Activated CD8-positive, alpha-beta T cell treated with anti-CD3 and anti-CD28 coated beads, Interleukin-2, amount 10 ng/mL, durations not matched to agents 7 days and 5 days (primary cell): ENCODE measurements at places on chromosomes 13 and 19. TPM values are rescaled to one million over a fixed set of nuclear protein-coding genes. Genes with fewer than 3 reads are reported as not detected.

DNA sequence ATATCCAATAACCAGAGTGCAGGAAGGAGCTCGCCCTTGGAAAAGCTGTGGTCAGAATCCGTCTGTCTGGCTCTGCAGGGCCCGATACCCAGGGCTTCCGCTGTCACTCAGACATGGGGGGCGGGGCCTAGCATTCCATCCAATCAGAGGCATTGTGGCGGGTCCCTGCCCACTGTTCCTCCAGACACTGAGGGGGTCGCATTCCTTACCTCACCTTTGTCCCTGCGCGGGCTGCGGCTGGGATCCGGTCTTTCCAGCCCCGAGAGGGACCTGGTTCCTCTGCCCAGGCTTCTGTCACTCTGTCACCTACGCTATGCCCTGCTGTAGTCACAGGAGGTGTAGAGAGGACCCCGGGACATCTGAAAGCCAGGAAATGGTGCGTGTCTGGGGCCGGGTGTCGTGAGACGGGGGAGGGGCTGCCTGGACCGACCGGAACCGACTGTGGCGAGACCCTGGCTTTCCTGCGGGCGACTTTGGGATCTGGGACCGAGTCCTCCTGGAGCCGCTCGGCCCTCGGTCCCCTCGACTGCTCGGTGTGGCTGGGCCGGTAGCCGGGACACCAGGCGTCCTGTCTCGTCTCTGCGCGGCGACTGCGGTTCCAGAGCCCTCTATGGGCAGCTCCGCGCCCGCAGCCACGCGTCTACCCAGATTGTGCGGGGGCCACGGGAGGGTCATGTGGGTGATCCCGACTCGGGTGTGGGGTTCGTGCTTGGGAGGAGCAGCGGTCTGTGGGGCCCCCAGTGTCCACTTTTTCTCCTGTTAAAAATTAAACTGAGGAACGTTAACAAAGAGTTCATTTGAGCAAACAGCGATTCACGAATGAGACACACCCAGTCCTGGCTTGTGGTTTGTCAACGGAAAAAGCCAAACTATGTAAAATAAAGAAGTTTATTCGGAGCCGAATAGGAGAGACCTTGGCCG lies at the start of gene ZNF69:
TSS of gene ZNF69 (plus strand) at position 172 of the 921 bp plus-strand sequence. CDS start at position 314, 142 bp downstream.
- peaks cover 7% of the 10 kb centered on the region for H3K36me3 ChIP-seq
- H3K4me3 ChIP-seq, result peak within 1 kb of the TSS; percentile 81
- DNase-seq, result peak; percentile 71
- H3K4me1 ChIP-seq, result peaks cover 21% of the 10 kb centered on the region
- peaks cover 7% of the 10 kb centered on the region for H3K27me3 ChIP-seq

DNA sequence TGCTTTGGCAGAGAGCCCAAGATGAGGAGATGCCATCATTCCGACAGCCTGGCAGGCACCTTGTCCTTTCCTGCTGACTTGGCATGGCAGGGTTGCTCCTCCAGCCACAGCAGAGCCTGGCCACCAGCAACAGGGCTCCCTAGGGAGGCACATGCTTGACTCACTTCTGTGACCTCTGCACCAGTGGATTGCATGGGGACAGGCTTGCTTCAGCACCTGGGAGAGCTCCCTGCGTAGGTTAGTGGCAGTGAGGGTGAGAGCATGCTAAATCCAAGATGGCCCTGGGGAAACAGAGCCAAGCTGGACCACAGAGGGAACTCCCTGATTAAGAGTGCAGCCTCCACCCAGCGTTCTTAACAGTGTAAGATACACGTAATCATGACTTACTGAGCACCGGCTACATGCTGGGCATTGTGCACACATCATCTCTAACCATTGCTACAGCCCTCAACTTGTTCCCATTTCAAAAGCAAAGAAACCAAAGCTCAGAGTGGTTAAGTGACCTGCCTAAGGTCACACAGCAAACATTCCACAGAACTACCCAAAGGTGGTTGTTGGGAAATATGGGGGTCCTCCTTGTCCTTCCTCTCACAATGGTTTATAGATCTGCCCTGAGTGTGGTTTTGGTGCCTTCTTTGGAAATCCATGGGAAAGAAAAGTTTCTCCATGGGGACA lies 116.6 kb upstream of the UQCRFS1 start:
- H3K36me3 ChIP-seq, result no peaks in the 10 kb centered on the region
- DNase-seq, result peak; percentile 33
- no peak overlapping the region for H3K27ac ChIP-seq
- no peaks in the 10 kb centered on the region for H3K4me1 ChIP-seq

DNA sequence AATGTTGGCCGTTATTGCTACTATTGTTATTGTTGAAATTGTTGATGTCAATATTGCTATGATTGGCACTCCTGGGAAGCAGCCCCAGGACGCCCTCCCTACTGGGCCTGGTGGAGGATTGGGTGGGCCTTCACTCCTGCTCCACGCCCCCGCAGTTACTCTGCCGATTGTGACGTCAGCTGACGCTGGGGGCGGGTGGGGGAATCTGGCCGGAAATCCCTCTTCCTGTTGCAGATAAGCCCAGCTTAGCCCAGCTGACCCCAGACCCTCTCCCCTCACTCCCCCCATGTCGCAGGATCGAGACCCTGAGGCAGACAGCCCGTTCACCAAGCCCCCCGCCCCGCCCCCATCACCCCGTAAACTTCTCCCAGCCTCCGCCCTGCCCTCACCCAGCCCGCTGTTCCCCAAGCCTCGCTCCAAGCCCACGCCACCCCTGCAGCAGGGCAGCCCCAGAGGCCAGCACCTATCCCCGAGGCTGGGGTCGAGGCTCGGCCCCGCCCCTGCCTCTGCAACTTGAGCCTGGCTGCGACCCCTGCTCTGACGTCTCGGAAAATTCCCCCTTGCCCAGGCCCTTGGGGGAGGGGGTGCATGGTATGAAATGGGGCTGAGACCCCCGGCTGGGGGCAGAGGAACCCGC lies at the start of gene ETV2:
TSS of gene ETV2 (plus strand) at position 231 of the 637 bp plus-strand sequence. CDS start 716 bp downstream, outside the sequence.
- H3K36me3 ChIP-seq, result peaks cover 11% of the 10 kb centered on the region
- peaks cover 40% of the 10 kb centered on the region for H3K4me1 ChIP-seq
- peak within 1 kb of the TSS; percentile 78 for H3K4me3 ChIP-seq
- H3K27me3 ChIP-seq, result no peaks in the 10 kb centered on the region
- DNase-seq, result peak; percentile 77

GRCh38 chr19:5664515-5664914 lies 15.8 kb downstream of the MICOS13 start:
- H3K4me1 ChIP-seq, result peaks cover 14% of the 10 kb centered on the region
- no peak overlapping the region for H3K4me3 ChIP-seq
- H3K36me3 ChIP-seq, result peaks cover 69% of the 10 kb centered on the region
- H3K27me3 ChIP-seq, result no peaks in the 10 kb centered on the region
- no peak overlapping the region for H3K27ac ChIP-seq
- no peak for DNase-seq

GRCh38 chr19:19540715-19541515 lies 2.9 kb downstream of the CILP2 start:
- peak overlapping the region; percentile 59 for H3K4me3 ChIP-seq
- peaks cover 13% of the 10 kb centered on the region for H3K27me3 ChIP-seq
- peaks cover 30% of the 10 kb centered on the region for H3K4me1 ChIP-seq
- no peaks in the 10 kb centered on the region for H3K36me3 ChIP-seq

DNA sequence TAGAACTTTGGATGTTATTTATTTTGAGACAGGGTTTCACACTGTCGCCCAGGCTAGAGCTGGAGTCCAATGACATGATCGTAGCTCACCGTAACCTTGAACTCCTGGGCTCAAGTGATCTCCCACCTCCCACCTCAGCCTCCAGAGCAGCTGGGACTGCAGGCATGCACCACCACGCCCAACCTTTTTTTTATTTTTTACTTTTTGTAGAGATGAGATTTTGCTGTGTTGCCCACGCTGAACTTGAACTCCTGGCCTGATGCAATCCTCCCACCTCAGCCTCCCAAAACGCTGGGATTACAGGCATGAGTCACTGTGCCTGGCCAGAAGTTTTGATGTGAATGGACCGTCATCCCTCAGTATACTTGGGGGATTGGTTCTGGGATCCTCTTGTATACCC lies 13.7 kb downstream of the ANKRD27 start:
- H3K4me3 ChIP-seq, result no peak overlapping the region
- peaks cover 6% of the 10 kb centered on the region for H3K36me3 ChIP-seq
- H3K27ac ChIP-seq, result no peak overlapping the region
- no peaks in the 10 kb centered on the region for H3K27me3 ChIP-seq
- no peak for DNase-seq

DNA sequence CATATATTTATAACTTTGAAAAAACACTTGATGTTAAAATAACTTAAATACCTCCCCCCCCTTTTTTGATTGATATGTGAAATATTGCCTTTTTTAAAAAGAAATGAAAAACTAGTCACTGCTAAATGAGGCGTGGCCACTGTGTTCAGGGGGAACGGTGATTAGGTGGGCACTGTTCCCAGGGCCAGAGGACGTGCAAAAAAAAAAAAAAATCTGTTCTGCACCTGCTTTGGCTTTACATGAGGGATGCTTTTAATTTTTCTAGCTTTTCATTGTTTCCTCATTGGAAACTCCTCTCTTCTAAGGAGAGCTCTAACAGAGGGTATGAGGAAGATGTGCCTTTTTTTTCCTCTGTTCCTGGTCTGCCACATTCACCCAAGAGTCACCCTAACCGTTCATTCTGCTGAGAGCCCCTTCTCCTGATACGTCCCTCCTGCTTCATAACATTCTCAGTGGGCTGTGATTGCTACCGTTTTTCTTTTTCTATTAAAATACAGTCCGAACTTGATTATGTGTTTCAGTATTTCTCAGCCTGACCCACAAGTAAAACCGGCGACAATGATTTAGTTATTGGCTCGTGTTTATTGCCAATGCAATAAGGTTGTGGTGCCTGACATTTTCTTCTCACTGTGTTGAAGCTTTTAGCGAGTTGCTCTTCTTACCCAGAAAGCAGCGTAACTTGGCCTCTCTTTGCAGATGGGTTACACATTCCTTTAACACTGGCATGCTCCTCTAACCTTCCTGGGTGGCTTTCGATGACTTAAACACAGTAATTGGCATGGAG lies 64.8 kb upstream of the ZNF536 start:
- H3K27me3 ChIP-seq, result no peaks in the 10 kb centered on the region
- H3K36me3 ChIP-seq, result no peaks in the 10 kb centered on the region
- DNase-seq, result no peak
- H3K4me1 ChIP-seq, result no peaks in the 10 kb centered on the region
- H3K4me3 ChIP-seq, result no peak overlapping the region

DNA sequence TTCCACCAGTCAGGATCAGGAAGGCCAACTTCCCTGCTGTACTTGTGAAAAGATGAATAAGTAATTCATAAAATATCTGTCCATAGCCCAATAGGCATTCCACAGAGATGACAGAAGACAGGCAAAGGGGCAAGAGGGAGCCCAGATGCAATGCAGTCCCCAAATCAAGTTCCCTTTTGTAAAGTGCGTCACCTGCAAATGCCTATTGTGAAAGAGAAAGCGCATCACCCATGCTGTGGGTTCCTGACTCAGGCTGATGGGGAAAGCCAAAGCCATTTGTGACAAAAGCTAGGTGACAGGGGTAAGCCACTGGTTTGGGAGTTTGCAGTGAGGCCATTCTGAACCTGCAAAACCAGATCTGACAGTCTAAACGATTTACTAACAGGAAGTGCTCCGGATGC lies 157.5 kb upstream of the ZNF536 start:
- peaks cover 2% of the 10 kb centered on the region for H3K27me3 ChIP-seq
- peaks cover 7% of the 10 kb centered on the region for H3K4me1 ChIP-seq
- H3K27ac ChIP-seq, result peak overlapping the region; percentile 39
- H3K4me3 ChIP-seq, result no peak overlapping the region

DNA sequence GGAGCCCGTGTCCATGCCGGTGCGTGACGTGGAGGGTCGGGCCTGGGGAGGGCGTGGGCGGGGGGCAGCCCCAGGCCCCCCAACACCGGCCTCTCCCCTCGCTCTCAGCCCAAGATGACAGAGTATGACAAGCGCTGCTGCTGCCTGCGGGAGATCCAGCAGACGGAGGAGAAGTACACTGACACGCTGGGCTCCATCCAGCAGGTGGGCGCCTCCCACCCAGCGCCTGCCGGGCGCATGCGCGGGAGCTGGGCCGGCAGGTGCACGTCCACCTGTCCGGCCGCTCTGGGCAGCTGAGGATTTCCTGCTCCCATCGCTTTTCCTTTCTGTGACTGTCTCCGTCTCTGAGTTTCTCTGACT lies 49.8 kb downstream of the VAV1 start:
- no peak overlapping the region for H3K4me3 ChIP-seq
- H3K4me1 ChIP-seq, result peaks cover 3% of the 10 kb centered on the region
- H3K27ac ChIP-seq, result no peak overlapping the region
- DNase-seq, result no peak
- peaks cover 62% of the 10 kb centered on the region for H3K36me3 ChIP-seq
- no peaks in the 10 kb centered on the region for H3K27me3 ChIP-seq

GRCh38 chr13:41133951-41134350 lies 1.3 kb upstream of the KBTBD6 start:
- H3K4me1 ChIP-seq, result peaks cover 43% of the 10 kb centered on the region
- no peak overlapping the region for H3K27ac ChIP-seq
- no peak for DNase-seq

KLF2 gene
- total RNA-seq, result 100 TPM

ZNF223 gene
- not detected for total RNA-seq

KLK1 gene
- 0.47 TPM for total RNA-seq
